A549 treated with CpdA at 1 μM for 4 hours (cell line): ENCODE measurements at places on chromosomes 11 and 22. TPM values are rescaled to one million over a fixed set of nuclear protein-coding genes. Genes with fewer than 3 reads are reported as not detected.

LUZP2 gene
- not detected in 5 replicates for total RNA-seq

LRRN4CL gene
- total RNA-seq: 0.08 to 0.12 TPM (median 0.10 TPM) in 3 of 5 replicates, not detected in the others

WNT11 gene
- total RNA-seq: 0.35 to 1.5 TPM (median 0.97 TPM) in 5 replicates

MUC6 gene
- total RNA-seq: under 0.01 to 0.01 TPM in 2 of 5 replicates, not detected in the others

VSTM5 gene
- total RNA-seq: 0.01 TPM in 1 of 5 replicates, not detected in the others

SHISA8 gene
- 0.13 to 0.19 TPM (median 0.15 TPM) in 4 of 5 replicates, not detected in the other for total RNA-seq

HINFP gene
- 9.3 to 13.2 TPM (median 11.9 TPM) in 5 replicates for total RNA-seq

SLC15A3 gene
- total RNA-seq: not detected in 5 replicates

NAALAD2 gene
- not detected in 5 replicates for total RNA-seq

FAM111A gene
- 9.2 to 10.3 TPM (median 9.6 TPM) in 5 replicates for total RNA-seq

MPPED2 gene
- total RNA-seq: not detected in 5 replicates

CST6 gene
- not detected in 5 replicates for total RNA-seq

STK33 gene
- total RNA-seq: 3.9 to 7.6 TPM (median 4.4 TPM) in 5 replicates

SMTNL1 gene
- not detected in 5 replicates for total RNA-seq

GP1BB gene
- 1.2 to 1.5 TPM (median 1.5 TPM) in 4 of 5 replicates, not detected in the other for total RNA-seq

MISFA gene
- total RNA-seq: 2.0 to 2.8 TPM (median 2.0 TPM) in 5 replicates

OR10AG1 gene
- total RNA-seq: not detected in 5 replicates

GGTLC3 gene
- not detected in 5 replicates for total RNA-seq

C22orf42 gene
- total RNA-seq: not detected in 5 replicates

MB gene
- 6.4 to 9.1 TPM (median 6.9 TPM) in 5 replicates for total RNA-seq
